Umbilical cord (tissue), 2 donors: ENCODE measurements at places on chromosomes 1 and 21.

GRCh38 chr1:231075020-231075419, 35.0 kb upstream of the FAM89A start:
- DNase-seq: no peak

- no peak for DNase-seq
These were observed 84.8 kb downstream of the DMRTB1 start for GRCh38 chr1:53543778-53544695.

DNA sequence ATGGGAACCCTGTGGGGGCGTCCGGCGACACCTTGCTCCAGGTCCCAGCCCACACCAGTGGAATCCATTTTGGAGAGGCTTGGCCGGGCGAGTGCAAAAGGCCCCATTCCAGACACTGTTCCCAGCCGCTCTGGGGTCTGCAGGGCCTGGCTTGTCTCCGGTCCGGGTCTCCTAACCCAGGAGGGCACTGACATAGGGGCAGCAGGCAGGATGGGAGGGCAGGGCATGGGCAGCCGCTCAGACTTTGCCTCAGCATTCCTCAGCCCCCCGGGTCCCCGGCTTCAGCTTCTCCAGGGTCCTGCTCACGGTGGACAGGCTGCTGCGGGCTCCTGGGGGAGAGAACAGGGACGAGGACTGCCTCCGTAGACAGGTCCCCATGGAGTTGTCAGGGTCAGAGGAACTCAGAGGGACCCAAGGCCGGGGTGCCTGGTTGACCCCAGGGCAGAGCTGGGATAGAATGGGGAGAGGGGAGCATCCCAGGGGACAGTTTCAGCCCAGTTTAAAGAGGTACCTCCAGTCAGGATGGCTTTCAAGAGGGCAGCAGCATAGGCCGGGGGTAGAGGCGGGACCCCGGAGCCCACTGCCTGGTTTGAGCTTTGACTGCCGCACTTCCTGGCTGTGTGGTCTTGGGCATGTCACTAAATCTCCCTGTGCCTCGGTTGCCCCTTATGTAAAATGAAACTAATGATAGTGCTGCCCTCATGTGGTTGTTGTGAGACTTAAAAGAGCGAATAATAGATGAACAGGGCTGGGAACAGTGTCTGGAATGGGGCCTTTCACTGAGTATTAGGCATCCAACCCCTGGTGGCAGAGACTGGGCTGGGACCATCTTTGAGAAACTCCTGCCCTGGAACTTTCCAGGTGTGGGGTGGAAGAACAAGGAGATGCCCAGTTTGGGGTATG, 3.7 kb downstream of the KNCN start:
- DNase-seq: peak; percentile 44

GRCh38 chr1:68791800-68792199, 294.9 kb upstream of the DEPDC1 start:
- DNase-seq: no peak

- no peak for DNase-seq
These were observed 1.2 kb upstream of the ALDH9A1 start for GRCh38 chr1:165699577-165699976.

DNA sequence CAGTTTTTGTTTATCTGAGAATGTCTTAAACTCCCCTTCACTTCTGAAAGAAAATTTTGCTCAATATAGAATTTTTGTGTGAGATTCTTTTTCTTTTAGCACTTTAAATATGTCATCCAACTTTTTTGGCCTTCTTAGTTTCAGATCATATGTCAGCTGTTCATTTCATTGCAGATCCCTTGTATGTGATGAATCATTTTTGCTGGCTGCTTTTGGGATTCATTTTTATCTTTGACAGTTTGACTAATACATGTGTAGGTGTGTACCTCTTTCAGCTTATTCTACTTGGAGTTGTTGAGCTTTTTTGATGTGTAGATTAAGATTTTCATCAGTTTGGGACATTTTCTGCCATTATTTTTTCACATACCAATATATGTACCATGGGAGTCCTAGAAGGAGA, 156.8 kb downstream of the FASLG start:
- DNase-seq: no peak
